ENCODE measurements at places on chromosomes 2 and 18.
A peak's percentile ranks its signal among the peaks of the same experiment; 100 is the strongest.

DNA sequence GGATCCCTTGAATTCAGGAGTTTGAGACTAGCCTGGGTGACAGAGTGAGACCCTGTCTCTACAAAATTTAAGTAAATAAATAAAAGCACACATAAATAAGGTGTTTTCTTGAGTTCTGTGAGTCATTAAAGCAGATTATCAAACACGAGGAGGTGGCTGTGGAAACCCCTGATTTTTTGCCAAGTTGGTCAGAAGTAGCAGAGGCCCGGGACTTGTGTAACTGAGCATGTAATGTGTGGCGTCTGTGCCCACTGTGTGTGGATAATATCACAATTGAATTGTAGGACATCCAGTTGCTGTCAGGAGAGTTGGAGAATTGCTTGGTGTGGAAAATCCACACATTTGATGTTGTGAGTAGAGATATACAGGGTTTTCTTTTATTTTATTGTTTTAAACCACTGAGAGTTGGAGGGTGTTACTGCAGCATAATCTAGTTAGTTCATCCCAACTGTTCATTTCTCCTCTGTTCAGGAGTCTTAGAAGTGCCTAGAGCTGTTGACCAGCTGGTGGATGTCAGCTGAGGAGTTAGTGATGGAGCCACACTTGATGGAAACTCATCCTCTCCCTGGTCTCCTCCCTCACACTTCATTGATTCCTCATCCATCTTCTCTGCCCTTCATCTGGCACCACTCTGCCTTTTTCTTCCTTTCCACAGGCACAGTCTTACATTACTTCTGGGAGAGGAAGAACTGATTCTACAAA is 45.9 kb upstream of the RHOB start:
- no peak for DNase-seq

- no peak for DNase-seq
Observed at GRCh38 chr2:137998503-137998902, 34.2 kb downstream of the HNMT start.

DNA sequence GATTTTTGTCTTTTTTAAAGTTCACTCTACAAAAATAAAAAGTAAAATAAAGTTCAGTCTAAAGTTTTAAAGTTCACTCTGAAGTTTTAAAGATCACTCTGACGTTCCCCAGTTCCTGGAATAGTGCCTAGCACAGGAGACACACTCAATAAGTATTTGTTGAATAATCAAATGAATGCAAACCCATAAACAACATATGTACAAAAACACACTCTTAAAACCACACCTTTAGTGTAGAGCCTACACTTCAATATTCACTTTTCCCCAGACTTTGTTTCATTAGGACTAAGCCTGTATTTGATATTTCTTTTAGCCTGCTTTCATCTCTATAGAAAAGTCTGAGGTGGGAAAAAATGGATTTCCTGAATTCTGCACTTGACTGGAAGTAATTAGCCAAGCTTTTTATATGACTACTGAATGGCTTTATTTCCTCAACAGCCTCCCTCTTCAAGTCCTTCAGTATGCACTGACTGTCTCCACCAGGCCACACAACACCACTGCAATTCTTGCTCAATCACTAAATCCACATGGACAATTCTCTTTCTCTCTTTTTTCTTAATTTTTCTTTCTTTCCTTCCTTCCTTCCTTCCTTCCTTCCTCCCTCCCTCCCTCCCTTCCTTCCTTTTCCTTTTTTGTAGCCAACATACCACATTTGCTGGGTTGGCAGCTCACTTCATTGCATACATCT is 104.6 kb downstream of the SS18 start:
- no peak for DNase-seq

DNA sequence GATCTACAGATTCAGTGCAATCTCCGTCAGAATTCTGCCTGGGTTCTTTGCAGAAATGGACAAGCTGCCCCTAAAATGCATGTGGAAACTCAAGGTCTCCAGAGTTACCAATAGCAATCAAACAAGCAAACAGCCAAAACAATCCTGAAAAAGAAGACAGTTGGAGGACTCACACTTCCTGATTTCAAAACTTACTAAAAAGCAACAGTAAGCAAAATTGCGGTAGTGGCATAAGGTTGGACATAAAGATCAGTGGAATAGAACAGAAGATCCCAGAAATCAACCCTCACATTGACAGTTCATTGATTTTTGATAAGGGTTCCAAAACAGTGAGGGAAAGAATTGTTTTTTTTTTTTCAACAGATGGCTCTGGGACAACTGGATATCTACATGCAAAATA is 59.7 kb downstream of the NPPC start:
- DNase-seq = no peak

GRCh38 chr2:44954889-44955592 is 13.5 kb downstream of the SIX3 start:
- no peak for DNase-seq

DNA sequence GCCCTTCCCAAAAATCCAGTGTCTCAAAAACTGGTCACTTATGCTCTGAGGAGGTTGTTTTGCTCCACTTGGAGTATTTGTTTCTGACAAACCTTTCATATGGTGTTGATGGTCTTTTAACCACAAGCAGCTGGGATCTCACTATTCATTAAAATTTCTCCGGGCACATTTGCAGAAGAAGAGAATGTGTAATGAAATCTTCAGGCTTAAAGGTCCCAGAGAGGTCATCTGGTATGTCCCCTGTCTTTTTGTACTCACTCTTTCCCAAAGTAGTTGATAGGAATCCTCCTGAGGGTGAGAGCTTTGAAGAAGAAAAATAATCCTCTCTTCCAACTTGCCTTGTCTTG is 430.8 kb downstream of the SETBP1 start:
- no peak for DNase-seq

DNA sequence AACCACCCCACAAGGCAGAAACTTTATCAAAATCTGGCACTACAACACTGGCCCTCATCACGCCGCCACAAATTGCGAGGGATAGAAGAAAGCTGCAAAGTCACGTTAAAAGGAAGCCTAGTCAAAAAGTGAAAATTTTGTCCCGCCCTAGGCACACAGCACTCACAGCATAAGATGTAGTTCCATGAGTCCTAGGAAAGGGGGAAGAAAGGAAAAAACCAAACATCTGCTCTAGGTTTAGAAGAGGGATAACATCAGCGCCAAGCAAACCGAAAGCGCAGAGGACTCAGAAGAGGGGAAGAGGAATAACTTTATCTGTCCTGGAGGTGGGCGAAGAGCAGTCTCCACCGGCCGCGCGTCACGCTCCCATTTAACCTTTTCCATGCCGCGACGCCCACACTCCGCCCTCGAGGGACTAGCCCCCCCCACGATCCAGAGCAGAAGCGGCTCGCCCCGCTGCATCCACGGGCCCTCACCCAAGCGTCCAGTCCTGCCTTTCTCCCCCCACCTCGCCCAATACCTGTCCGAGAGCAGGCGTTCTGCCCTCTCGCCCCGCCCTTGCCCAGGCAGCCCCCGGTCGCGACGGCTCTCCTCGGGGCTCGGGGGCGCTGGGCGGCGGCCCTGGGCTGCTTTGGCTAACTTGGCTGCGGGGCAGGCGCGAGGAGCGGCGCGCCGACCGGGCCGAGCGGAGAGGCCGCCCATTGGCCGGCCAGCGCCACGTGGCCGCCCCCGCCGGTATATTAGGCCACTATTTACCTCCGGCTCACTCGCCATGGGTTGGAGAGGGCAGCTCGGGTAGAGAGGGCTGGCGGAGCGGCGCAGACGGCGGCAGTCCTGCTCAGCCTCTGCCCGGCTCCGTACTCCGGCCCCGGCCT is at the start of gene HOXD1:
HOXD1 (plus strand) TSS at position 770 of the 875 bp plus-strand sequence. CDS start 134 bp downstream, outside the sequence.
- no peak for DNase-seq

GRCh38 chr2:233422050-233422639 is 67.9 kb downstream of the DGKD start:
- DNase-seq = peak; percentile 92

DNA sequence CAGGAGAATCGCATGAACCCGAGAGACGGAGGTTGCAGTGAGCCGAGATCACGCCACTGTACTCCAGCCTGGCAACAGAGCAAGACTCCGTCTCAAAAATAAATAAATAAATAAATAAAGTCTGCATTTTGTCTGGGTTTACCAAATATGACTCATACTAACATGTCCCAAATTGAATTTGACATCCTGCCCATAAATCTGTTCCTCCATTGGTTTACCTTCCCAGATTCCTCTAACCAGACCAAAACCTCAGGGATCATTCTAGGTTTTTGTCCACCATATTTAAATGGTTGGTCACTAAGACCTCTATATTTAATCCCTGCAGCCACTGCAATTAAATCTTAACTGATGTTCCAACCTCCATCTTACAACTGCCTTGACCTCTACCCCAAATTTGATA is 150.9 kb downstream of the ATAD2B start:
- DNase-seq = no peak

GRCh38 chr2:68245066-68245465 is 7.3 kb downstream of the PPP3R1 start:
- DNase-seq = no peak

GRCh38 chr2:111665011-111665410 is 219.0 kb downstream of the ANAPC1 start:
- DNase-seq = no peak

DNA sequence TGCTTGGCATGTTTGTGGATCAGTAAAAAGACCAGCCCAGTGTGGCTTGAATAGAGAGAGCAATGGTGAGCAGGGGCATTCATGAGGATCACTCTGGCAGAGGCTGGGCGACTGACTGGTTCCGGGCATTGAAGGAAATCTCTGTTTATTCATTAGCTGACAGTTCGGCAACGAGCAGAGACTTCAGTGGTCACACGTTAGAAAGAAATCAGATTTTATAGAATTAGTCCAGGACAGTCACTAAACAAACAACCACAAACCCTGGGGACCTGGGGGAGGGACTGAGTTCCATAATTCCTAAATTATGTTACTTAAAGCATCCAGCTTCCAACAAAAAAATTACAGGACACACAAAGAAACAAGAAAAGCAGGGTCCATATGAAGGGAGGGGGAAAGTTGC is 72.5 kb downstream of the NOL10 start:
- DNase-seq = no peak

DNA sequence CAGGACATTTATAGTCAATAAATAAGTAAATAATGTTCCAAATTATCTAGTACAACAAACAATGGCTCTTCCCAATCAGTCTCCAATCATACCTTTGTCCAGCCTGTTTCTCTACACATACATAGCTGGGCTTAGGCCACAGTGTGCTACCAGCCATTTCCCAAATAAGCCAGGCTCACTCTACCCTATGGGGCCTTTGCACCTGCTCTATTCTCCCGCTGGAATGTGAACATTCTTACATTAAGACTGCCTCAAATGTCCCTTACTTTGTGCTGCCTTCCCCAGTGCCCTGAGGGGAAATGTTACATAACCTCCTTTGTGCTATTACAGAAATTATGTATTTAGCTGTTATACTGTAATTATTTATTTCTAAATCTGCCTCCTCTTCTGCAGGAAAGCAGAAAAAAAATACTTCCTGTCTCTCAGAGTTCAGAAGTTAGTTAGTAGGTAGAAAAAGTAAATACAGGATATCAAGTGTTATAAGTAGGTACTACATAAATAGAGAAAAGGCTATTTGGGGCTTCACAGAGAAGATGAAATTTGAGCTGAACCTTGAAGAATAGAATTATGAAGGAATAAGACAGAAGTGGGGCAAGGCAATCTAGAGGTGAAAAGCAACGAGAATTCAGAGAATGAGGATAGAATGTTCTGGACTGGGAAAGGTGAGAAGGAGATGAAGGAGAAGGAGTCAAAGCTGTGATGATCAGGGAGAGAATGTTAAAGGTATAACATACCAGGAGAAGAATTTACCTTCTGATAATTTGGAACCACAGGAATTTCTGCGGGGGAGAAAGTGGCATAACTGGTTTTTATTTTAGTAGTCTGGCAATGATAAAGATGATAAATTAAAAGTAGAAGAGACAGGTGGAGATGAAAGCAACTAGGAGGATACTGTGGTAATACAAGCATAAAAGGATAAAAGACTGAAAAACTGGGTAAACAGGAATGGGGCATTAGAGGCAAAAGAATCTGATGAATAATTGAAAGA is 37.0 kb downstream of the ROCK1 start:
- no peak for DNase-seq

DNA sequence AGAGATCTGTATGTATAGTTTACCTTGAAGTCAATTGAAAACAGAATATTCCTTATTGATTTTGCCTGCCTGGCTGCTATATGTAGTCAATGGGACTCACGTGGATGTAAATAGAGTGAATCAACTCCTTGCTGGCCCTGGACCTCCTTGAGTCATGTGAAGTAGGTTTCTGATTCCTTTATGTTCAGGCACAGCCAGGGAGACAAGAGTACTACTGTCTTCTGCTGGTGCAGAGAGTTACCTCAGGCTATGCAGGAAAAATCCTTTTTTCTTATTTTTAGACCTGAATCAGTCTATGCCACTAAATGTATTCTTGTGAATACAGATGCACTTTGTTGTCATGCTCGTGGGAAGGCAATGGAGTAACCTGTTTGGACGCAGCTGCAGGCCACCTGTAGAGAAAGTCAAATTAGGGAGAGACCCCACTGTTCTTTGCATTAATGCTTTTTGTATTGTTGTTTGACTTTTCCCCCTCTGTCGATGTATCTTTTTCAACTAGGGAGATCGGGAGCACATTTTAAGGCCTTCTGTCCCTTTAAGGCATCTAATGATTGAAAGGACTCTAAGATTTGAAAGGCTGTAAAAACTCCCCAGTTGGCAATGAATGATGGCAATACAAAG is 473.9 kb downstream of the ARHGAP15 start:
- DNase-seq = no peak

GRCh38 chr18:2985628-2986027 is 27.3 kb downstream of the LPIN2 start:
- DNase-seq = no peak

- DNase-seq = no peak
Observed at GRCh38 chr18:75551071-75551470, 123.6 kb upstream of the SMIM21 start.

GRCh38 chr2:38146275-38146906 is 70.4 kb upstream of the CYP1B1 start:
- DNase-seq = no peak

- DNase-seq = no peak
Observed at GRCh38 chr2:38876407-38876806, 631 bp downstream of the MORN2 start.

All from gastrocnemius medialis (tissue), 4 donors.